ENCODE measurements at places on chromosomes 5 and 9. TPM values are rescaled to one million over a fixed set of nuclear protein-coding genes. Genes with fewer than 3 reads are reported as not detected.

IL5 gene
- polyA plus RNA-seq, result not detected

- DNase-seq, result no peak
Observed at GRCh38 chr5:15897656-15898055, 281.9 kb downstream of the MARCHF11 start.

DNA sequence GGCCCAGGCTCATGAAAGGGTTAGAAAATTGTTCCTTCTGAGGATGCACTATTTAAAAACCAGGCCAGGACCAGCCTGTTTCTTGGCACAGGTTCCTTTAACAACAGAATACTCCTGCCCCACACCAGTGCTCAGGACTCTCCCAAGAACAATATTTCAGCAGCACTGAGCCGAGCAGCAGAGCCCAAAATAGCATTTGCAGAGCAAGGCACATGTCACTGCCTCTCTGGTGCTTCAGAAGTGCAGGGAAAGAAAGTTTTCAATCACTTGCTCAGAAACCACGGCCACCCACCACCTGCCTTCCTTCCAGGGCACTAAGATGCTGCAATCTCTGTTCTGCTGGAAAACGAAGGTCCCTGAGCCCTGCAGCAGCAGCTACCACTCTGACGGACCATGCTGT lies 77.6 kb downstream of the SIL1 start:
- no peak for DNase-seq

- DNase-seq, result peak; percentile 50
Observed at GRCh38 chr9:124813501-124814163, 36.7 kb downstream of the OLFML2A start.

- no peak for DNase-seq
Observed at GRCh38 chr5:178110-178509, 13.2 kb upstream of the LRRC14B start.

- no peak for DNase-seq
Observed at GRCh38 chr5:127055880-127056653, 17.2 kb downstream of the C5orf63 start.

FAM153A gene
- polyA plus RNA-seq, result not detected

LMAN2 gene
- polyA plus RNA-seq, result 221 TPM

DNA sequence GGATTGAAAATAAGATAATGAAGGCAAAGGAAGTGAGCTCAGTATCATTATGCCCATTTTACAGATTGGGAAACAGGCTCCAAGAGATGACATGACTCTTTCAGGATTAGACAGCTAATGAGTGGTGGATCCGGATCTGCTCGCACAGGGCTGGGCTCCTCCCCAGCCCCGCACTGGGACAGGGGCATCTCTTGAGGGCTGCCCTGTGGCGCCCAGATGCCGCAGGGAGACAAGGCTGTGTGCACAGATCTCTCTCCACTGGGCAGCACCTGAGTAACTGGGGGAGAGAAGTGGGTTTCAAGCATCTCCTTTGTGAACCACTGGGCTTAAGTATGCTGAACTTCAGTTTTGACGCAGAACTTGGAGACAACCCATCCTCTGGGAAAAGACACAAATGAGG lies 43.9 kb downstream of the ADAMTS2 start:
- DNase-seq, result no peak

DNA sequence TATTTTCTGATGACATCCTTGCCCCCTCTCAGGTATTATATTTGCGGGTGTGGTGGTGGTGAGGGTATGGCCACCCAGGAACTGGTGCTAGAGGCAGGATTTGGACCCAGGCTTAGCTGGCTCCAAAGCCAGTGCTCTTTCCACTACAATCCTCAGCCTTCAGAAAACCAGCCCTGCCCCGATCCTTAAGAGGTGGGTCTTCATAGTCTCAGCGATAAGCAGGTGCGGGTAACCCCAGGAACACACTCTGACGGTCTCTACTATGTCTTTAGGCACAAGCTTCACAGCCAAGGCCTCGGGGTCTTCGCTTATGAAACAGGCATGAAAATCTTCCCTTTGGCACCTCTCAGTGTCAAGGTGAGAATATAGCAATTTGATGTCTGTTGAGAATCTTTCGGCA lies 169.3 kb downstream of the FGF18 start:
- no peak for DNase-seq

NKD2 gene
- polyA plus RNA-seq, result not detected

C5orf52 gene
- not detected for polyA plus RNA-seq

DNA sequence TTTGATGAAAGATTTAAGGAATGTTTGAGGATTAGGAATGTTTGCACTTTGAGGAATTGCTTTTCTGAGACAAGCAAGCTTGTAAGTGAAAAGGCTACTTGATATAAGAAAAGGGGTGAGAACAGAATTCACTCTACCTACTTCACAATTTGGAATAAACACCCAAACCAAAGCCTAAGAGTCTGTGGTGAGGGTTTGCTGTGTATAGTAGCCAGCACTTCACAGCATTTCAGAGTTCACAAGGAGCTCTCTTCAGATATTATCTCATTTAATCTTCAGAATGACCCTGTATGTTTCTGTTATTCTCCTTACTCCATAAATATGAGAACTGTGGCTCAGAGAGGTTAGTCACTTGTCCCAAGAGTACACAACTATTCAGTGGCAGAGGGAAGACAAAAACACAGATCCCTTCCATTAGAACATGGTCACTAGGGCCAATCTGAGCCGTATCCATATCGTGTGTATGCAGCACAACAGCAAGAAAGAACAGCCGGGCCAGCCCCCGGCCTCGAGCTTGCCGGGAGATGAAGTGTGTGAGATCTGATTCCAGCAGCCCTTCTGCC lies 92.4 kb downstream of the FRMD3 start:
- no peak for DNase-seq

DNA sequence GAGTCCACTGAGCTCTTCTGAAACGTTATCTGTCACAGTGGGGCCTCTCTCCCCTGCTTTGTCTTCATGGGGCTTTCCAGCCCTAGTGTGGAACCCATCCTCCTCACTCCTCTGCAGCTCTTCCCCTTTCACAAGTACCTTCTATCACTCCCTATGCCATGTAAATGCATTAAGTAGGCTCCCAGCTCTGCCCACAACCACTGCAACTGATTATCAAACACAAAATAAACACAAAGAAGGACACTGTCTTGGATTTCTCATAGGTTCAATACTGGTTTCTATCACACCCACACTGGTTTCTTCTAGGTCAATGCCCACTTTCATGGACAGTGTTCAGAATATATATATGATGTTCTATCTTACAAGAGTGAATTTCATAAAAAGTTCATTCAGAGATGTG lies 139.4 kb downstream of the GNAQ start:
- no peak for DNase-seq

C5orf34 gene
- 2.9 TPM for polyA plus RNA-seq

CAPSL gene
- 0.96 TPM for polyA plus RNA-seq

GRCh38 chr9:70902692-70903131 lies 218.7 kb downstream of the TRPM3 start:
- peak; percentile 100 for DNase-seq

PANK3 gene
- polyA plus RNA-seq, result 14.9 TPM

SLC36A2 gene
- polyA plus RNA-seq, result not detected

PCDHGB5 gene
- polyA plus RNA-seq, result 19.6 TPM

LRRTM2 gene
- polyA plus RNA-seq, result 0.33 TPM

- DNase-seq, result peak; percentile 92
Observed at GRCh38 chr9:94084314-94084713, at the start of gene PTPDC1. Gene PTPDC1, plus strand, starts transcription at chr9:94084464. Its CDS starts 67 bp downstream, at chr9:94084531.

DNA sequence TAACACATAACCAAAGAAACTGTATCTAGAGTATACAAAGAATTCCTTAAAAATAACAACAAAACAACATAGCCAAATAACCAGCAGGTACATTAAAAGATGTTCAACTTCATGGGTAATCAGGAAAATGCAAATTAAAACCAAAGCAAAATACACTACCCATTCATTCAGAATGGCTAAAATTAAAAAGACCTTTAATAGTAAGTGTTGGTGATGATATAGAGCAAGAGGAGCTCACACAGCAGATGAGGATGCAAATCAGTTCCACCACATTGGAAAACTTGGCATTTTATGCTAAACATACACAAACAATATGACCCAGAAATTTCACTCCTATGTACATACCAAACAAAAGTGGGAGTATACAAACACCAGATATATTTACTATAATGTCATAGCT lies 97.8 kb downstream of the DENND1A start:
- DNase-seq, result no peak

GRCh38 chr5:132211787-132212186 lies 15.9 kb downstream of the P4HA2 start:
- DNase-seq, result peak; percentile 56

SLC36A3 gene
- polyA plus RNA-seq, result not detected

DNA sequence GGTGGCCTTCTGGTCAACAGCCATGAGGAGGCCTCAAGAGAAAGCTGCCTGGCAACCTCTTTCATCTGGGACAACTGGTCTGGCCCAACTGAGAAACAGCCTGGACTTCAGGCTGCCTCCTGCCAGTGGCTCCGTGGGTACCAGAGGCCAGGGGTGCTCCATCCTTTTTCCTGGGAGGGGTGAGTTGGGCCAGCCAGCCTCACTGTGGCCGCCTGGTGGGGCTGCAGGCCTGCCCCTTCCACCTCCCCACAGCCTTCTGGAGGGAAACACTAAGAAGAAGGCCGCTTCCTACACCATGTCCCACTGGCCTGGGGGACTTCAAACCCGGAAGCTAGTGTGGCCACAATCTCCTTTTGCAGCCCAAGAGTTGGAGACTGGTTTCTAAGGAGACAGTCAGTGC lies 13.8 kb upstream of the NKD2 start:
- no peak for DNase-seq

- DNase-seq, result no peak
Observed at GRCh38 chr5:21071421-21071820, 1083.4 kb upstream of the CDH18 start.

NR5A1 gene
- polyA plus RNA-seq, result not detected

DNA sequence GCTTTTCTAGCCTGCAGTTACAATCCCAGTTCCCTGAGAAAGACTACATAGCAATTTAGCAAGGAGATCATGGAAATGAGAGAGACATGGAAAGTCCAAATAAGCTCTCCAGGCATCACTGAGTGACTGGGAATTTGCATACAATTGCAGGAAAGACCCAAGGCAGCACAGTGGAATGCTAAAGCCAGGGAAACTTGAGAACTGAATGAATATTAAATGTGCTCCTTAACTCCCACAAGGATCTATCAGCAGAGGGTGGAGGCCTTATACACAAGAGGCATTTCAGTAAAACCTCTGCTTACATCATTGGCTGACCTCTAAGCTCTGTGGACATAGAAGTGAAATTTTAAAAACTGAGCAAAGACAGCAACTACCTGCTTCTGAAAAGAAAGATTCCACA lies 355.6 kb upstream of the DAB2 start:
- DNase-seq, result peak; percentile 72

QRFP gene
- not detected for polyA plus RNA-seq

GRCh38 chr5:133819977-133820471 lies 148.4 kb downstream of the C5orf15 start:
- peak; percentile 6 for DNase-seq

INSL4 gene
- polyA plus RNA-seq, result not detected

- peak; percentile 90 for DNase-seq
Observed at GRCh38 chr5:169626779-169627178, 10.3 kb upstream of the DOCK2 start.

FBLL1 gene
- polyA plus RNA-seq, result 0.16 TPM

DNA sequence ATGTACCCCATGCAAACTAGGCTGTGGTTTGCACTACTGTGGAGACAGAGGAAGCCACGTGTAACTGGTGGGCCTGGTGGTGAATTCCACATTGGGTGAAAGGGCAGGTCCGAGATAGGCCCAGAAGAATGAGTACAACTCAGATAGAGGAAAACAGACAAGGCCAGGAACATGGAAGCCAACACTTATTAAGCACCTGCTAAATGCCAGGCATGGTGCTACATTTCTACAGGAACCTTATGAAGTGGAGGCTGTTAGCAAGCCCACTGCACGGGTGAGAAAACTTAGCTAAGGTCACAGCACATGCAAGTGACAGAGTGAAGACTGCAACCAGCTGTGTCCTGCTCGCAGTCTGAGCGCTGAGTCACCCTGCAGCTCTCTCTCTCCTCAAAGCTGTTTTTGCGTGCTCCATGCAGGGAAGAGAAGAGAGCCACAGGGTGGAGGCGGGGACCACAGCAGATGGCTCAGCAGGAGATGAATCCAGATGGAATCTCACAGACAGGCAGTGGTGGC lies 65.5 kb upstream of the SPTLC1 start:
- DNase-seq, result peak; percentile 87

LCN12 gene
- polyA plus RNA-seq, result 0.02 TPM

WWC1 gene
- polyA plus RNA-seq, result 3.2 TPM

- DNase-seq, result peak; percentile 34
Observed at GRCh38 chr9:137085920-137086530, 760 bp upstream of the MAN1B1 start.

HK3 gene
- not detected for polyA plus RNA-seq

DNA sequence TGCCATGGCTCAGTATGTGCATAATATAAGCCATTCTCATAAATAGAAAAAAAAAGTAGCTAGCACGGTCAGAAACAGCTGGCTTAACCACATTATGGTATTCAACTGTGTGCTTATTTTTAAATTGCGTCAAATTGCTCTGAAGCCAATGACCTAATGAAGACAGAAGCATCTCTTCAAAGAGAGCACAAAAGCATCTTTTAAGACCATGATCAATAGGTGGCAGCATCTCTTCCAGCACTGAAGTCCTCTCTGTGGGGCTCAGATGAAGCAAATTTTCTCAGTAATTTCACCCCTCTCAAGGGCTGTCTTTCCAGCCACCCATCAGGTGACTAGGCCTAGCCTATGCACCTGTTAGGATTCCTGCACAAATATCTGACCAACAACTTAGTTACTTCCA lies 251.4 kb downstream of the GLIS3 start:
- DNase-seq, result peak; percentile 47

IFNA21 gene
- not detected for polyA plus RNA-seq

DNA sequence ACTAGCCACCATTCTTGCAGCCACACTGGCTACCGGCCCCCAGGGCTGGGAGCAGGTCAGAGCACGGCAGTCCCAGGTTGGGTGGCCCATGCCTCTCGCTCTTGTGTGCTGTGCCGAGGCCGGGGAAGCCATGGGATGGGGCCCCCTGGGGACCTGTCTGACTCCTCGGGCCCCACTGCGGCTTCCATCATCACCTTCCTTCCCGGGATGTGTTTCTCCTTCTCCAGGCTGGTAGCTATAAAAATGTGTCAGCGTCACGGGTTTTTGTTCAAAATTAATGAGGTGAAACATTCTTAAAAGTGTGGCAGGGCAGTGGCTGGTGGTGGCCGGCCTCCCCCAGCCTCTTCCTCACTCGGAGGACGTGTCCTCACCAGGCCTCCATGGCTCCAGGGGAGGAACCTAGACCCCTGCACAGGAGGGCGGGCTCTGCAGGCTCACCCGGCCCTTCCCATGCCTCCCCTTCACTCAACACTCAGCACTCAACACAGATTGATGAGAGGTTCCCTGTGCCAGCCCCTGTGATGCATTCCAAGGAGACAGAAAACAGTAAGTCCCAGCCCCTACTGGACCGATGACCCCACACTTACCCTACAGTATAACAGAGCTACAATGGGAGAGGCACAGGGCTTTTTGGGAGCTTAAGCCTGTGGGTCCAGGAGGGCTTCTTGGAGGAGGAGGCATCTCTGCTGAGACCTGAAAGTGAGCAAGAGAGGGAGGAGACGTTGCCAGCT lies 43.2 kb downstream of the PTGES start:
- DNase-seq, result no peak
